ENCODE measurements at places on chromosomes 12 and 14.

DNA sequence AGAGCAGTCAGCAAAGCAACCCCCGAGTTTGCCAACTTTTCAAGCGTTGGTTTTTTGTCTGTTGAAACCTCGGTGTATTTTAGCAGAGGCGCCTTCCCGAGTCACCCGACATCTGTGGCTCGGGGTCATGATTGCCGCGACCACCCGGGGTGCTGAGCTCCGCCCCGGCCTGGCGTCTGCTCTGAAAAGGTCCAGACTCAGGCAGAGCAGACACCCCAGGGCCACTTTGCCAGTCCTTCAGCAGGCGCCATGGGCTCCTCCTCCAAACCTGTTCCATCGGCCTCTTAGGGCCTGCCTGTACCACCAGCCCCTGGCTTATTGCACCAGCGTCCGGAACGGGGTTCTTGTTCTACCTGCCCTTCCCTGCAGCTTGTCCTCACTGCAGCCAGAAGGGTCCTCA is 19.1 kb downstream of the ANKRD9 start:
- no peak for DNase-seq

DNA sequence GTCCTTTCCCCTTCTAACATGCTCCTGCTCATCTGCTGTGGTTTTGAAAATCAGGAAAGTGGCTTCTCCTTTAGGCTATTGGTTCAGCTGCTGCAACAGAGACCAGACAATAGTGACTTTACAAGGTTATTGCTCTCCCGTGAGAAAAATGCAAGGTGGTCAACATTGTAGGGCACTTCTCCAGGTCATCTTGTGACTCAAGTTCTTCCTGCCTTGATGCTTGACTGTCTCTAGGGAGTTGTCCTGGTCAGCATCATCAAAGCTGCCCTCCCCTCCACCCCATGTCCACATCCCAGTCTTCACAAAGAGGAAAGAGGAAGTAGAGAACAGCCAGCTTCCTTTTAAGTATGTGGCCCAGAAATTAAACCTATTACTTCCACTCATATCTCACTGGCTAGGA is 3.9 kb upstream of the TMEM63C start:
- no peak for DNase-seq

GRCh38 chr14:50668826-50669143 is 679 bp upstream of the SAV1 start:
- no peak for DNase-seq

- DNase-seq, result no peak
Measured at GRCh38 chr12:51021694-51022093, 4.5 kb downstream of the SLC11A2 start.

DNA sequence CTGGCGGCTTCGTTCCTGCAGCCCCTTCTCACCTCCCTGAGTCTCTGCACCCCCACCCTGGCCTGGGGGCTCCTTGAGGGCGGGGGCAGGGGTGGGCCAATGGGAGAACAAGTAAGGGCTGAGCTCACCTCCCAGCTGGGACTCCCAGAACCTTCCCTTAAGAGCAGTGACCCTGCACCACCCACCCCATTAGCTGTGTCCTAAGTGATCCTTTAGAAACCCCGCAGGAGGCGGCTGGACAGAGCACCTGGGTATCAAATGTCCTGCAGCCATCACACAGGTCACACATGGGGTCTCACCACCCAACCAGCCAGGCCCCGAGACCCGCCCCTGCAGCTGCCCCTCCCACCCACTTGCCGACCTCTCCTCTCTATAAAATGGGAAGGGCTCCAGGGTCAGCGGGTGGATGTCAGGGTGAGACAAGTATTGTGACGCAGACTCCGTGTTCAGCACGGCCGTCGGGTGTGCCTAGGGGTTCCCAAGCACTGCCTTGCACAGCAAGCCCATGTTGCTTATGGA is 151.2 kb upstream of the C14orf180 start:
- no peak for DNase-seq
